ENCODE measurements at places on chromosomes 2 and 18.

DNA sequence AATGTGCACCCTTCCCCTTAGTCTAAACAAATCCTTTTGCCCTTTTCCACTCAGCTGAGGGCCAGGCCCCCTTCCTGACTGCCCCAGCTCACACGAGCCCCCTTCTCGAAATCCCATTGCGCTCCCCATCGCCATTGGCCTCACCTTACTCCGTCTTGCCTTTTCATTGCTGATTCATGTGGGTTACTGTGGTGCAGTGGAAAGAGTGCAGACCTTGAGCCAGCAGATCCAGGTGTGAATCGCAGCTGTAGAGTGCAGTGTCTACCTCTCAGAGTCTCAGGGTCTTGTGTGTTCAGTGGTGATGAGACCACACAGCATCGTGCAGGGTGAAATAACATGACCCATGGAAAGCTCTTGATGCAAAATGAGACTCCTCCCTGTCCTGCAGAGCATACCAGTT is 132.4 kb upstream of the APCDD1 start:
- DNase-seq = no peak

DNA sequence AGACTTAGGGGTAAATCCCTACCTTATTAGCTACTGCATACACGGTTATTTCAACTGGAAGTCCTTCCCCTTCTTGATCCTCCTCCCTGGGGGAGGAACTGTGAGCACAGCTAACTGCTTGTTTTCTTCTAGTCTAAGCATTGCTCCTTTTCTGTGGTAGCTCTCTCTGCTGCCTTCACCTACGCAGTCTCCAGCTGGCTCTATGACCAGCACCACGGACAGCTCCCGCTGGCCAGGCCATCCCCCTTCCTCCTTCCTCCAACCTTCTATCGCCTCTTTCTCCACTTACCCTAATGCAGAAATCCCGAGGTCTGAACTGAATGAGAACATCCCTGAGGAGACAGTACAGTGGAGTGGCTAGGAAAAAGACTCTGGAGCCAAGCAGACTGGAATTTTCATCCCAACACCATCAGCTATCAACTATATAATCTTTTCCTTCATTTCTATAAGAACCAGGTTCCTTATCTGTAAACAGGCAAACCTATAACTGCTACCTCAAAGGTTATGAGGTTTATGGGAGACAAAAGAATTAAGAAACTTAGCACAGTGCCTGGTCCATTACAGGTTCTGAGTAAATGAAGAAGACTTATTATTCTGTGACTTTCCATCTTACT is 4.7 kb upstream of the CFAP65 start:
- DNase-seq = no peak

DNA sequence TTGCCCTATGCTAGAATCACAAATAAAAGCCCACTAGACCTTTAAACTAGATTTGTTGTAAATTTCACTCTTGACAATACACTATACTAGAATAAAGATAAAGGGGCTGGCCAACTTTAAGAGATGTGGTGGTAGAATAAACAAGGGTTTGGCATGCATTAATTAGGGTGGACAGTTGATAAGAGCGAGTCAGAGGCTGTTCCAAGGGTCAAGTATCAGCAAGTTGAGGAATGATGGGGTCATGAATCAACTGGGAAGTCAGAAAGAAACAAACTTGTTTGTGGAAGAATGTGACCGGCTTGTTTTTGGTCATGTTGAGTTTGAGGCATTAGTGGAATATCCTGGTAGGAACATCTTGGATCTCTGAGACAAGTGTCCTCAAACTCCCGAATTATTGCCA is 398.3 kb upstream of the TNP1 start:
- DNase-seq = no peak

GRCh38 chr2:150119819-150120218 is 367.6 kb downstream of the RND3 start:
- no peak for DNase-seq

DNA sequence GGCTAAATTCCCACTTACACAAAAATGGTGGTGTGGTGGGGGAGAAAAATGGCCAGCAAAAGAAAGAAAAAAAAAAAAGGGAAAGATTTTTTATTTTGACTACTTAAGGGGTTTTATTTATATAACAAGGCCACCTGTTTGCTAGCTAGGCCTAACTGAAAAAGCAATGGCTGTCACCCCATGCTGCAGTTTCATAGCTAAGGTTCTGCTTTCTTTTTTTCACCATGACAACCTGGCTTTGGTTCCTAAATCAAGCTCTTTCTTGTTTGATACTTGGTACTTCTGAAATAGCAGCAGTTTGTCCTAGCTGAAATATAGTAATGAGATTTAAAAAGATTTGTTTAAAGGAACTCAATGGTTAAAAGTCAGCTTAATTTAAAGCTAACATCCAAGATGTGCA is 433.2 kb upstream of the MEX3C start:
- DNase-seq = no peak

DNA sequence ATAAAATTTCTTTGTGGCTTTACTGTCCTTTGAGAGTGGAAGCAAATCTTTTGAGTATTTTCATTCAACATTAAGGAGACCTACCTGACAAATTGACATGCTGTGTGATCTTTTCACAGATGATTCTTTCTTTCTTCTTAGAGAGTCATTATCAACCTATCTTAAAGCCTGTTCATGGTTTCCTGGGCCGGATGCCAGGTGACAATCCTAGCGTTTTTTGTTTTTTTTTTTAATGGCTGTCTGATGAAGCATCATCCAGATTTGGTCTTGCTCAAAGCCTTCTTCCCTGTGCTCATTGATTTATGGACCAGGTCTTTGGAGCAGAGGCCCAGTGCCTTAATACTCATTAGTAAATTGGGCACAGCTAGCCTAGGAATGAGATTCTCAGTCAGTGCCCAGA is 9.8 kb upstream of the MGAT5 start:
- DNase-seq = no peak

DNA sequence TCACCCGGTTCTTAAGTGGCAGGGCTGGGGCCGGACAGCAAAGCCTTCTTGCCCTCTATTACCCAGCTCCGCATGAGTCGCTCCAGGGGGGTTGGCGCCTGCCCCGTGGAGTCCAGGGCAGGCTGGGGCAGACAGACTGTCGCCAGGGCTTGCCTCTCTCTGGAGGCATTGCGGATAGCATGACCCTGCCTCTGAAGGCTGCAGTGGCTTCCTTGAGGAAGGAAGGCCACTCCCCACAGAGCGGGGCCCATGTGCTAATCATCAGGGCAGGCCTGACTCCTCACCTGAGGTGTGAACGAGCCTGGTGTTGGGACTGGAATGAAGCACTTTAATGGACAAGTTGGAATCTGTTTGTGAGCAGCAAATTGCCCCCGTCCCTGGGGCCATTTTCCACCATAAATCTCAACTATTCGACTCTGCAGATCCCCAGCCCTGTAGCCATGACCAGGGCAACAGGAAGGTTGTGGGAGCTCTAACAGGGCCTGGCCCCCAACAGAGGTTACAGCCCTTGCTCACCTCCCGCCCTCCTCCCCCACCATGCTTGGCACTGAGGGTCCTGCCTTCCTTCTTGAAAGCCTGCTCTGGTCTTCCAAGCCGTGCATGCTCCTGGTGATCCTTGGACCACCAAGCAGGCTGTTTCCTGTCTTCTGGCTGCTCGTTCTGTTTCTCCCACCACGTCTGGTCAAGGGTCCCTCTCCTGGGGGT is 144.9 kb upstream of the HAAO start:
- DNase-seq = no peak

- no peak for DNase-seq
These were observed 276.6 kb downstream of the MREG start for GRCh38 chr2:215736653-215737290.

DNA sequence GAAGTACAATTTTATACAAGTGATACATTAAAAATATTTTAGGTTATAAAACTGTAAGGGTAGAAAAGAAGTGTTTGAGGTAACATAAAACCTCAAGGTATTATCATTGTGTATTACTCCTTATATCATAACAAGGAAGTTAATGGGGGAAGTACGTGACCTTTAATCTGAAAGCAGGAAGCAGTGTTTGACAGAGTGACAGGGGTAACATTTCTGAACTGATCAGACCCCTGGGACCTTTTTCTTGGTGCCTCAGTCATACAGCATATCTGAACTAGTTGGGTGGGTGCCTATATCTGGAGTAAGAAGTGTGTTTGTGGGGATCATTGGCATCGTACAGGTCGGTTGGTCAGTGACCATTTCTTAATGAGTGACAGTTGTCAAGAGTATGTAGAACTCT is 43.0 kb downstream of the MALT1 start:
- no peak for DNase-seq

- DNase-seq = no peak
These were observed 91.3 kb upstream of the RAB27B start for GRCh38 chr18:54736981-54737380.

DNA sequence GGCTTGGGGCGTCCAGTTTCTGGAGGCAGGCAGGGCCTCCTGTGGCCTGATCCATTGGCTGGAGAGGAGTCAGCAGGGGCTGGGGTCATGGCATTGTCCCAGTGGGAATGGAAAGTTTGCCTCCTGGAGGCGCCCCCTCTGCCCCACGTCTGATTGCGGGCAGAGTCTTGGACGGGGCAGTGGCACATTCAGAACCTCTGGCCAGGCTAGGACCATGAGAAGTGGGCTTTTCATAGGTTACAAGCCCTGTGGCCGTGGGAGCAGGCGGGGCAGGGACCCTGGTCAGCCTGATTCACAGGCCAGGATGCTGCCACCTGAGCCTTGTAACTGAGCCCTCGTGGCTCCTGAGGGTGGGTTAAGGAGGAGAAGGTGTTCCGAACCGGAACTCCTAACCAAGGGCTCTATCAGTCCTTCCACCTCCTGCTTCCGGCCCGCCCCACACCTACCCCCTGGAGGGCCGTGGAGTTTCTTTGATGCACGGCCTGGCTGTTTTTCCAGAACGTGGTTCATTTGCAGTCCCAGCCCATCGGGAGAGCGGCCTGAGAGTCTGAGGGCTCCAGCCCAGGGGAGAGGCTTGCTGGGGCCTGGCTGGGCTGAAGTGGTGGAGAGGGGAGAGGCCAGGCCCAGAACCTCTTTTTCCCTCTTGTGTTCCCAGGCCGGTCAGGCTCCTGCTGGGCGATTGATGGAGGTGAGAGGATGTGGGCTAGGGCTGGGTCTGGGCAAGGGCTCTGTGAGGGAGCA is 43.9 kb upstream of the PLB1 start:
- no peak for DNase-seq

DNA sequence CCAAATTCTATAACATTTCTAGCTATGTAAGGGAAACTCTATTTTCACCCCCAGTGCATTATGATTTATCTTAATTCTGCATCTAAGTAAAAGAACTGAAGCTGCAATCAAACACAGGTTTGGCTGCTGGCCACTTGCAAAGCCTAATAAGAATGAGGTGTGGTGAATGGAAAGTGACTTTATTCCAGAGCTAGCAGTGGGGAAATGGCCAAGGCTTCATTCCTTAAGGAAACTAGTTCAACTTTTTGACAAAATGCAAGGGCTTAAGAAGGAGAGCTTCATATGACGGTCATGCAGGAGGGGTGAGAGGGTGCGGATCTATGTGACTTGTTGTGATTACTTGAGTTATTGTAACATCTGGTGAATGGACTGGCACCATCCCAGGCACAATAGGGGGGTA is 1802.0 kb downstream of the SUCLG1 start:
- DNase-seq = no peak

GRCh38 chr2:151762694-151763093 is 28.4 kb upstream of the NEB start:
- DNase-seq = no peak

GRCh38 chr18:59554796-59555335 is 142.4 kb downstream of the CCBE1 start:
- no peak for DNase-seq

- DNase-seq = no peak
These were observed 65.3 kb downstream of the C18orf63 start for GRCh38 chr18:74380916-74381315.
